ENCODE measurements at places on chromosomes 3 and 15.
A peak's percentile ranks its signal among the peaks of the same experiment; 100 is the strongest.

- no peak for DNase-seq
These were observed 6.3 kb downstream of the FRMD5 start for GRCh38 chr15:44188795-44189194.

GRCh38 chr3:62939707-62940106 lies 64.5 kb upstream of the CADPS start:
- no peak for DNase-seq

DNA sequence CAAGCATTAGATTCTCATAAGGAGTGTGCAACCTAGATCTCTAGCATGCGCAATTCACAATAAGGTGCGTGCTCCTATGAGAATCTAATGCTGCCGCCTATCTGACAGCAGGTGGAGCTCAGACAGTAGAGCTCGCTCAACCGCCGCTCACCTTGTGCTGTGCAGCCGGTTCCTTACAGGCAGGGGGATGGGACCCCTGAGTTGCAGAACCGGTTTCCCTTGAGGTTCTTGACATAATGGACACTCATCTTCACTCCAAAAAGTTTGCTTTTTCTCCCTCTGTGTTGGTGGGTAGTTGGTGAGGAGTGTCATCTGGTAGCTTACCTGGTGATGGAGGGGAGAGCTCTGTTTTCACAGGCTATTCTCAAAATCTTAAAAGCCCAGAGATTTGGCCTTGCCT lies 324.0 kb upstream of the TBL1XR1 start:
- peak; percentile 70 for DNase-seq

DNA sequence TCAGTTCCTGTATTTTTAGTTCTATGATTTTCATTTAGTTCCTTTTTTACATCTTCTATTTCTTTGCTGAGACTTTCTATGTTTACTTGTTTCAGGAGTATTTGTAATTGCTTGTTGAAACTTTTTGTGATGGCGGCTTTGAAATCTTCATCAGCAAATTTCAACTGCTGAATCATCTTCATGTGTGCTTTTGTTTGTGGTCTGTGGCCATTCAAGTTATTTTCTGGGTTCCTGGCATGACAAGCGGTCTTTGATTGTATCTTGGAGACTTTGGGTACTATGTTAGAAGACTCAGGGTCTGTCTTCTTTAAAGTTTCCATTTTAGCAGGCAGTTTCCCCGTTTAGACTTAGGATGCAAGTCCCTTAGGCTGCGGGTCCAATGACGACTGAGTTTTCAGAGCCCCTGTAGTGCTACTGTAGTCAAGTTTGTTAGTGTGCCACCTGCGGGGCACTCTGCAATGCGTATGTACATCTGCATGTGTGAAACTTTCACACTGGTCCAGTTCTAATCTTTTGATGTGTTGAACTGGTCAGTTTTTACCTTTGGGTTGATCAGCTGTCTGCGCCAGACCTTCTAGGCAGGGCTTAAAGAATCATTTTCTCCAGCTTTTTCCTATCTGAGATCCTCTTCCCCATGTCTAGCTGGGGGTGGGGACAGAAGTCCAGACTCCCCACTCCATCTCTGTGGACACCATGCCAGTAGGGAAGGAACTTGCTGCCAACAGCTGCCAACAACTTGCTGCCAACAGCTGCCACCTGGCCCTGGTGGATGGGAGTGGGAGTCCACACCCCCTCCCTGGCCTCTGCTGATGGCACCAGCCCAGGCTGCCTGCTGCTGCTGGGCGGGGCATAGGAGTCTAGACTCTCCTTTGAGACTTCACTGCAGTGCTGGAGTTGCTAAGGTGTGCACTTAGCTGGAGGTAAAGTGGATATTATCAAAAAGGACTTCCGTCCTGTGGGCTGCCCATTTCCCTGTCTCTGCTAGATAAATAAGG lies 190.9 kb downstream of the TJP1 start:
- DNase-seq, result no peak

GRCh38 chr3:170007031-170007663 lies 30.6 kb upstream of the GPR160 start:
- DNase-seq, result no peak

- DNase-seq, result no peak
These were observed 6.0 kb upstream of the AMOTL2 start for GRCh38 chr3:134380249-134380648.

DNA sequence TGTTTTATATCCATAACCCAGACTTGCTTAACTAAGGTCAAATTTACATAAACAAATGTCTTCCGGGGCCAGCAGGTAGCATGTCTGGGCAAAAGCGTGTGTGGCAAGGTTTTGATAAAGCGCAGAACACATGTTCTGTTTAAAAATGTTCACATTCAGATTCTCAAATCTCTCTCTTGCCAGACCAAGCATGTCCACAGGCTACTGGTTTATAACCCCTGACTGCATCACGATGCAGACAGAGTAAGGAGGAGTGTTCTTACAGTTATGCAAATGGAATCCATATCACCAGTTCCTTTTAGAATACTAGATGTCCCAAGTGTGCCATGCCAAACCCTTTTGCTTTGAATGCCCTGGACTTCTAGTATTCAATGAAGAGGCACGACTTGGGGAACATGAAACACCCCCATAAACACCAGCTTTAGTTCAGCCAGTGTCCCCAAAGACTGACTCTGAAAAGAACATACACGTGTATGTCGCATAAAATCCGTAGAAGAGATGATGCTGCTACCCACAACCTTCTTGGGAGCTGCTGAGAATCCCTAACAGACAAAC lies 412.0 kb downstream of the CNTN4 start:
- no peak for DNase-seq

GRCh38 chr15:81073801-81074200 lies 60.3 kb upstream of the CFAP161 start:
- no peak for DNase-seq

GRCh38 chr3:60289341-60290121 lies 961.7 kb downstream of the FHIT start:
- DNase-seq, result no peak

GRCh38 chr3:111690242-111690641 lies 95.1 kb upstream of the ZBED2 start:
- no peak for DNase-seq

GRCh38 chr3:111895071-111895470 lies 36.0 kb downstream of the PHLDB2 start:
- no peak for DNase-seq

DNA sequence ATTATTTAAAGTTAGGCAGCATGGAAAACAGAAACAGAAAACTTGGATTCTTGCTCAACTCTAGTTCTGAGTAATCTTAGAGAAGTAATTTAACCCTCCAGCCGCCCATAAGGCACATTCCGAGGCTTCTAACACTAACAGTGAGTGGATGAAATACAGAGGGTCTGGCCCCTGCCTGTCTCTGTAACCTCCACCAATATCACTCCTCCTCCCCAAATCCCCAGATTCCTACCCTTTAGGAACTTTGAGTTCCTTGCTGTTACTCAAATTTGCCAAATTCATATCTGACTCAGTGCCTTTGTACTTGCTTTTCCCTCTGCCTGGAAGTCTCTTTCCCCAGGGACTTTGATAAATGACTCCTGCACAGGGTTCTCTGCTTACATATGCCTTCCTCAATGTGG lies 112.5 kb upstream of the TGFBR2 start:
- no peak for DNase-seq

DNA sequence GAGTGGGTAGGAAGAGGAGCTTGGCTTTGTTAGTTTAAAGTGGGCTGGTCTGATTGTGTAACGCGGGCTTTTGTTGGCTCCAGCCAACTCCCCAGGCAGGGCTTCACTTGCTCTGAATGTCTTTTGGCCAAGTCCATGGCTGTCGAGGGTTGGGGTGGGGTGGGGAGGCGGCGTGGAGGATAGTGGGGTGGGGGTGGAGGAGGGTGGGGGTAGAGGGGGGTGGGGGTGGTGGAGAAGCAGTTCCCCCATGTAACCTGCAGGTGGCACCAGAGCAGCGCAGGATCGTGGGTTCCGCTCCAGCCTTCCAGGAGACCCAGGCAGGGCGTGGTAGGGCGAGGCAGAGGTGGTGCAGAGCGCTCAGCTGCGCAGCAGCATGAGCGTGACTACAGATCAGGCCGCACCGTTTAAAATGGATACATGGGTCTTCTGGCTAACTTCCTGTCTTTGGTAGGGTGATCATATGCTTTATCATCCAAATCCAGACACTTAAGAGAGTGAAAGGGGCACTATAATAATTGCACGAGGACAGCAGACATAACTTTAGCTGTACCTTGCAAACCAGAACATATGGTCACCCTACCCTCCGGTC lies 28.3 kb downstream of the GOLGA6A start:
- peak; percentile 81 for DNase-seq

DNA sequence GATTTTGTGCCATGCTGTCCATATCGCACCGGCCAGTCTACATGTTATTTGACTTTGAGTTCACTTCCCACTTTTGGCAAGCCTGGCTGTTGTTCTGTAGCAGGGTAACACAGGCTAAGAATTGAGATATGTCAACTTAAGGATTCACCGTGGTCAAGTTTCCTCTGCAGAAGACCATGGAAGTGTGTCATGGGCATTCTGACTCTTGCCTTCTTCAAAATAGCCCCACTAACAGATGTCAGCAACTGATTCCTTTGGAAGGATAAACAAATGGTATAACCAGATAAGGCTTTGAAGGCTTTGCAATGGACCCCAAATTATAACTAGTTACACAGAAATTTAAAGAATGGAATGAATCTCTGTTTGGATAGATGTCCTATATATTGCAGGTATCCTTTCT lies 20.1 kb upstream of the CD47 start:
- no peak for DNase-seq

DNA sequence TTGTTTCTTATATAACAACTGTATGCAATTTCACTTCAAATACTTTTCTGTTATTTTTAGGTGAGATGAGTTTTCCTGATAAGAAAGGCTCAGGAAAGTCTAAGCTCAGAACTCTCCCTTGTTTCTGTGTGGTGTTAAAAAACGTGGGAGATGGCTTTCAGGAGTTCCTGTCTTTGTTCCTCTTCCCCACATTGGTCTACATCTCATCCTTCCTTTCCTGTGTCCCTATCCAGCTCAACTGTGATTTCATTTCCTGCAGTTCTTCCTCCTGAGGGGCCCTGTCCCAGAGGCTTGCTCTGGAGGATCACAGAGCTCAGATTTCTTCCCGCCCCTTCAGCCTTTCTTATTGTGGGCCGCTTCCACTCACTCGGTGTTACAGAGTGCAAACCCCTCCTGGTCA lies 11.2 kb downstream of the SEC13 start:
- no peak for DNase-seq

- no peak for DNase-seq
These were observed 85.2 kb downstream of the GAP43 start for GRCh38 chr3:115708540-115708939.

- DNase-seq, result peak; percentile 53
These were observed at the start of gene CP for GRCh38 chr3:149221783-149222517. Gene CP, minus strand, starts transcription at chr3:149221829. Its CDS starts 37 bp downstream, at chr3:149221792.

DNA sequence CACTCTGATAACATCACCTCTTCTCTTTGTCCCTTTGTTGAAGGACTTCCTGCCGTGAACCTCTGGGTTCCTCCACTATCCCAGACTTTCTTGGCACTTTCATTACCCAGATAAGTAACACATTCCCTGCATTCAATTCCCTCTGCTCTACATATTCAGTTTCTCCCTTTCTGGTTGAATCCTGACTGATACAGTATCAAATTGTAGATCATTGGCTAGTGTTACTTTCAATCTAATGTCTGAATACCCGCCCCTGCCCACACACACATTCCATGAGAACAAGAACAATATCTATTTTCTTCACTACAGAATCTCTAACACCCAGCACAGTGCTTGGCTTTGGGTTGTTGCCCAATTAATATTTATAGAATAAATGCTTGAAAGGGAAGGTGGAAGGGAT lies 163.5 kb downstream of the ABHD5 start:
- no peak for DNase-seq

Data from kidney (tissue), 22 donors.